ENCODE measurements at places on chromosomes 2 and 18. TPM values are rescaled to one million over a fixed set of nuclear protein-coding genes. Genes with fewer than 3 reads are reported as not detected.

Gene ADD2
- 6.3 TPM for polyA plus RNA-seq

Gene SP100
- polyA plus RNA-seq: 30.8 TPM

Gene ODC1
- 430 TPM for polyA plus RNA-seq

Gene SPR
- polyA plus RNA-seq: 9.0 TPM

Gene ST8SIA3
- polyA plus RNA-seq: 0.16 TPM

Gene TMEM163
- polyA plus RNA-seq: 2.9 TPM

Gene HS1BP3
- 20.0 TPM for polyA plus RNA-seq

Gene ASTL
- polyA plus RNA-seq: 0.14 TPM

Gene MFSD2B
- 4.9 TPM for polyA plus RNA-seq

Gene TMEM169
- polyA plus RNA-seq: 3.4 TPM

Gene LDLRAD4
- polyA plus RNA-seq: 10.9 TPM

Gene HES6
- polyA plus RNA-seq: 4.8 TPM

Gene TFCP2L1
- polyA plus RNA-seq: 60.3 TPM

Gene LOXL3
- 9.5 TPM for polyA plus RNA-seq

Gene KIF5C
- polyA plus RNA-seq: 4.1 TPM

Gene LRRTM4
- polyA plus RNA-seq: 2.5 TPM

Gene KCNJ3
- 7.2 TPM for polyA plus RNA-seq

Gene LTBP1
- polyA plus RNA-seq: 96.6 TPM

Gene AFF3
- polyA plus RNA-seq: 25.0 TPM

Gene CHRNA1
- 6.1 TPM for polyA plus RNA-seq

Gene B3GNT2
- 37.8 TPM for polyA plus RNA-seq

Gene CCDC148
- 9.6 TPM for polyA plus RNA-seq

Gene MC5R
- polyA plus RNA-seq: 0.27 TPM

Gene DHRS9
- polyA plus RNA-seq: 0.84 TPM

Gene ACMSD
- polyA plus RNA-seq: 33.0 TPM

Gene TMEM17
- 6.5 TPM for polyA plus RNA-seq

Gene NDC80
- polyA plus RNA-seq: 28.6 TPM

Gene BOLL
- polyA plus RNA-seq: not detected

Gene SULT1C2
- 39.4 TPM for polyA plus RNA-seq

Gene VWC2L
- 0.06 TPM for polyA plus RNA-seq

Gene UGT1A5
- not detected for polyA plus RNA-seq

Gene MRPL30
- polyA plus RNA-seq: 47.0 TPM

Gene HOXD11
- 70.5 TPM for polyA plus RNA-seq

Gene NEB
- 19.1 TPM for polyA plus RNA-seq

Gene ALPG
- not detected for polyA plus RNA-seq

Gene KIF3C
- polyA plus RNA-seq: 14.9 TPM

Gene RNF103
- 44.8 TPM for polyA plus RNA-seq

Gene POTEC
- 0.06 TPM for polyA plus RNA-seq

Gene ZNF516
- polyA plus RNA-seq: 37.8 TPM

Data from left renal pelvis (tissue), 4 donors.